Brain microvascular endothelial cell (primary cell): ENCODE measurements at places on chromosomes 3 and 15.

DNA sequence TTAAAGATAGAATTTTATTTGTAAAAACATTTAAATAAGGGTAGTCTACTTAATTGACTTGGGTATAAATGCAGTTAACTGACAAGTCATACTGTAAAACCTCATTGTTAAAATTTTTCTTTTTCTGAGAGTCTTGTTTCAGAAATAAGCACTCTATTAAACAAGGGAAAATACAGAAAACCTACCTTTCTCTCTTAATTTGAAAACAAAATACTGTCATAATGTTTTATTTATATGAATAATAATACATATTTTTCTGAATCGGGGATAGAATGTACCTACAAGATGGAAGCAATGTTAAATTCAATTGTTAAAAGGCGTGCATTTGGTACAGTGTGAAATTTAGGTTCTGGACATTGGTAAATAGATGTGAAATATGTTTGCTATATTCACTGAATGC lies 17.8 kb downstream of the ZIC1 start:
- DNase-seq, result no peak

- DNase-seq, result no peak
These were observed at the start of gene PLXNB1 for GRCh38 chr3:48429960-48430707. TSS of gene PLXNB1 (minus strand) at chr3:48430086. CDS start at chr3:48424611, 5,475 bp downstream.

- peak; percentile 89 for DNase-seq
These were observed 72.3 kb downstream of the CD200R1L start for GRCh38 chr3:112774293-112774926.

GRCh38 chr3:124837065-124837464 lies 50.1 kb downstream of the ITGB5 start:
- DNase-seq, result no peak

DNA sequence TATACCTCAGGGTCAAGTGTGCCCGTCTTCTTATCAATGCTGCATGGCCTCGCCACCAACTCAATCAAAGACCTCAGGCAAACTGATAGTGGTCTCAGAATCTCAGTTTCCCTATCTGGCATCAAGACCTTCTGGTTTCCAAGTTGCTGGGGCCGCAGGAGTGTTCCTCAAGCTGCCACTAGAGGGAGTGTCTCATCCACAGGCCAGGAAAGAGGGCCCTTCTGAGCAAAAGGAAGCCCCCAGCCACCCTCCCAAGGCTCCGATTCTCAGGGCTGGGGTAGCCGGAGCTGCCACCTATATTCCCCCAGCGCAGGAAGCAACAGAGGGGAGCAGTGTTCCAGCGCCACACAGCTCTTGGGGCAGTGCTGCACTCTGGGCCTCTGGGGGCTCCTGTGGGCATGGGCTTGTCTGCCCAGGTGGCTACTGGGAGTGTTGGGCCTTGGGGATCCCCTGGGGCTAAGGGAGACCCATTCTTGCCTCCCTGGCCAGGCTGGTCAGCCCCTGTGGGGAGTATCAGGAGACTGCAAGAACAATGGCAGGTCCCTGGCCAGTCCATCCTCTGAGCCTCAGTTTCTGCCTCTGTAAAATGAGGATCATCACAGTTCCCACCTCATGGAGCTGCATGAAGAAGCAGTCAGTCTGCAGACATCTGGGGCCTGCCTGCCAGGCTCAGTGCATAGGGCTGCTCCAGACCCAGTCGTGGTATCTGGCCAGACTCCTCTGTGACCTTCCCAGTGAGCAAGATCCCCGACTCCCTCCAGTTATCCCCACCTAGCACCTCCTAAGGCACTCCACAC lies 23.4 kb upstream of the SEC13 start:
- no peak for DNase-seq

DNA sequence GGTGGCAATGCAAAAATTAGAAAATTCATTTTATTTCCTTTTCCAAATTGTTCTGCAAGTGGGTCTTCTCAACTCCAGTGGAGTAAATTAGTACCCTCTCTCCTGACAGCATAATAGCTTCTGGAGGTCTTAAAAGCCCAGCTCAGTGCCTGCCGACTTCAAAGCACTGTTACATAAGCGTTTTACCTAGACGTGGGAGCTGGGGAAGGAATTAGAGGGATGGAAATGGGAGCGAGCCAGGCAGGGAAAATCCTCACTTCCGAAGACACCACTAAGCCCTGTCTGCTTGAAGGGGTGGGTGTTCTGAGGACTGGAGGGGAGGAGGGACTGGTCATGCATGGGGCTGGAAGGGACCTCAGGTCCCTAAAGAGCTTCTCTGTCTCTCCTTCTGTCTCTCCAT lies 77.2 kb upstream of the SLC6A1 start:
- no peak for DNase-seq

DNA sequence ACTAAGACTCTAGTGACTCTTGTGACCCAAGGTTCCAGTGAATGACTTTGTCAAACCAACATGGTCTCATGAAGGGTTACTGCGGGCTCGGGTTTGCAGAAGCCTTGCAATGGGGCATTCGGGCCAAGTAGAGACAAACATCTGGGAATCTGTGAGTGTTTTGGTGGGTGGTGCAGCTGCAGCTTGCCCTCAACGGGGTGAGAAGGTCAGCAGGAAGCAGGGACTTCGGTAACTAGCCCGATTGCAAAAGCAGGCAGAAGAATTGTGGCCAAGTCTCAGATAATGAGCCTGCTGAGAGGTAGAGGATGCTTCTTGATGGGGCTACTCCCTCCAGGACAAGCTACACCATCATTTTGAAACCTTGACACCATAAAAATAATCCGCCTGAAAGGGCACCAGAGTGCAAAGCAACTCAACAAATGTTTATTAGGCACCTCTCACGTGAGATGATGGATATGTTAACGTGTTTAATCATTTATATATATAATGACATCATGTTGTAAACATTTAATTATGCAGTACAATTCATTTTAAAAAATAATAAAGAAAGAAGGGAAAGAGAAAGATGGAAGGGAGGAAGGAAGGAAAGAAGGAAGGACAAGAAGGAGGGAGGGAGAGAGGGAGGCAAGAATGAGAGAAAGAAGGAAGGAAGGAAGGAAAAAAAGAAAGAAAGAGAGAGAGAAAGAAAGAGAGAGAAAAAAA lies 263.9 kb upstream of the IGF1R start:
- no peak for DNase-seq

DNA sequence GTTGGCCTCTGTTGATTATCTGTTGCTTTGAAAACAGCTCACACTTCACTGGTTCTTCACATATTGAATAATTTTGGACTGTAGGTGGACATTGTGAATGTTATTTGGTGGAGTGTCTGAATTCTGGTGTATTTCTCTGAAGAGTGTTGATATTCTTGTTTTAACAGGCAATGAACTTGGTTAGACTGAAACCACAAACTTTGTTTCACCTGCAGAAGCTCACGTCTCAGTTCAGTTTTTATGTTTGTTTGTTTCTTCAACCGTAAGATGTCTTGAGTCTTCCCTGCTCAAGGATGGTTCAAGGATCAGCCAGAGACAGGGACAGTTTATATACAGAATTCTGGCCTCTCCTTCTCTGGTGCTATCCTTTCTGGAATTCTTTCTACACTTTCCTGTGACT lies 43.6 kb downstream of the C3orf20 start:
- no peak for DNase-seq

- DNase-seq, result peak; percentile 38
These were observed 63.6 kb downstream of the CLDN1 start for GRCh38 chr3:190258634-190259033.

DNA sequence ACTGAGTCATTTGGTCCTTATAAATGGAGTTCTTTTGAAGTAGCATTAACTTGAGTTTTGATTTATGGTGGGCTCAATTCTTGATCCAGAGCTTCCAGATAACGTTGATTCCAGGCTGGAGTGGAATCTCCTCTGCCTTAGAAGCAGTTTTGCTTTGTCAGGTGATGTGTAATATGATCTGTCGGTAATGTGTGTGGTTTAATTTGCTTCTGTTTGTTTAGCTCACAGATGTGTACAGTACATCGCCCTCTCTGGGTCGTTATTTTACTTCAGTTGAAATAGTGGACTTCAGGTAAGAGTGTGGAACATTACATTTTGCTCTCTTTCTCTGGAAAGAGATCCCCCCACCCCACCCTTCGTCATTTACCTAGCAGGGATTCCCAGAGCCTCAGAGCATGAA lies 23.1 kb downstream of the C3orf52 start:
- DNase-seq, result no peak

- DNase-seq, result no peak
These were observed 51.0 kb upstream of the PLXND1 start for GRCh38 chr3:129657261-129658046.

DNA sequence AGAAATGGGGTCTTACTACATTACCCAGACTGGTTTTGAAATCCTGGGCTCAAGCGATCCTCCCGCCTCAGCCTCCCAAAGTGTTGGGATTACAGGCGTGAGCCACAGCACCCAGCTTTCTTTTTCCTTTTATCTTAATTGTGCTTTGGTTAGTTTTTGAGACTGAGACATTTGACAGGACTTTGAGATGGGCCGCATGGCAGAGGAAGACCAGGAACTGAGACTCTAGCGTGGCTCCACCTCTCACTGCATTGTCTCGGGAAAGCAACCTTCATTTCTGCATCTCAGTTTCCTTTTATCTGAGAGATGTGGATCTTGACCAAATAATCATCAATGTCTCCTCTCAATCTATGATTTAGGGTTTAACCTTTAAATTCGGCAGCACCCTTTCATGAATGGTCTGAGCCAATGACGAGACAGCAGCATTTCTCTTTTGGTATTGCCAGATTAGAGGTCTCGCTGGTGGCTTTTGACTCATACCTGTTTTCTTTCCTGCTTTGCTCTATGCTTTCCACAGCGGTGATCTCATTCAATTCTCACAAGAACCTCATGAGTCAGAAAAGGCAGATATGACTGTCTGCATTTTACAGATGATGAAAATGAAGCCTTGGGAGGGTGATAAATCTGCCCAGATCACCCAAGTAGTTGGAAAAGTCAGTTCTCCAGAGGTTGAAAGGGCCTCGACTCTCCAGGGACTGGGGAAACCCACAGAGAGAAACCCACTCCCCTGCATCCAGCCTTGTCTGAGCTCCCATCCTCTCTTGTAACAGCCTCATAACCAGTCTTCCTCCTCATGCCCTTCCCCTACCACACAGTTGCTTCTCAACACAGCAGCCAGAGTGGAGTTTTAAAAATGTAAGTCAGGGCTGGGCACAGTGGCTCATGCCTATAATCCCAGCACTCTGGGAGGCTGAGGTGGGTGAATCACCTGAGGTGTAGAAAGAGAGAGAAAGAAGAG lies 84.8 kb upstream of the FOXB1 start:
- peak; percentile 82 for DNase-seq

DNA sequence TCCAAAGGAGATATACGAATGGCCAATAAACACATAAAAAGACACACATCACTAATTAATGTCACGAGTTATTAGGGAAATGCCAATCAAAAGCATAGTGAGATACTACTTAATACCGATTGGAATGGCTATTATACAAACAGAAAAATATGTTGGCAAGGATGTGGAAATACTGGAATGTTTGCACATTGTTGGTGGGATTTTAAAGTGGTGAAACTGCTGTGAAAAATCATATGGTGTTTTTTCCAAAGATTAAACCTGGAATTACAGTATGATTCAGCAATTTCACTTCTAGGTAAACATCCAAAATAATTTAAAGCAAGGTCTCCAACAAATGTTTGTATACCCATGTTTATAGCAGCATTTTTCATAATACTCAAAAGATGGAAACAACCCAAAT lies 765.5 kb downstream of the VGLL3 start:
- DNase-seq, result no peak

DNA sequence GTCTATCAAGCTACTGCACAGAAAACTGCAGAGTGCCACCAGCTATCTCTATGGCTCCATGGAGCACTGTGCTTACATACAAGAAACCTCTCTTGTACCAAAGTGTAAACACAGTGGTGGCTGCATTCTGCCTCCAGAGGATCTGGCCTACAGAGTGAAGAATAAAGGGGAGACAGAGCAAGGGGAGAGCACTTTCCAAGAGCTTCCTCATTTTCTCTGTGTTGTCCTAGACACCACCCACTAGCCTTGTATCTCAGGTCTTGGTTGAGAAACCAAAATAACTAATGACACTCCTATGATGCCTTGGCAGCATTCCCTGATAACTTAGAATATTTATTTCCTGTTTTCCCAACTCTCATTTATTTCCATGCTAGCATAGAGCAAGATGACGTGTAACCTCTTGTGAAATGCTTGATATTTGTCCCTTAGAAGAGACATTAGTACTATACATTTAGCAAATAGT lies 56.9 kb upstream of the PHLDB2 start:
- DNase-seq, result peak; percentile 84

DNA sequence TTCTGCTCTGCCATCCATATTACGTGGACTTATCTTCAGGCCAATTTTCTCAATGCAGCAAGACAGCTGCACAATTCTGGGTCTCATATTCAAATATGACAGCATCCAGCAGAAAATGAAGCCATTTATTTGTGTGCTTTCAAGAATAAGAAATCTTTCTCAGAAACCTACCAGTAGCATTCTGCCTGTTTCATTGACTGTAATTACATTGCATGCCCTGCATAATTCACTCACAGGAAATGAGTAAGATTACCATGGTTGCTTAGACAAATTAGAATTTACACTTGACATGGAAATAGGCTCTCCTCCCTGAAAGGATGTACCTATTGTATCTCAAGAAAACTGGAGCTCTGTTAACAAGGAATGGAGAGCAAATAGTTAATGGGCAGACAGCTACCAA lies 346.6 kb upstream of the DCBLD2 start:
- DNase-seq, result no peak

DNA sequence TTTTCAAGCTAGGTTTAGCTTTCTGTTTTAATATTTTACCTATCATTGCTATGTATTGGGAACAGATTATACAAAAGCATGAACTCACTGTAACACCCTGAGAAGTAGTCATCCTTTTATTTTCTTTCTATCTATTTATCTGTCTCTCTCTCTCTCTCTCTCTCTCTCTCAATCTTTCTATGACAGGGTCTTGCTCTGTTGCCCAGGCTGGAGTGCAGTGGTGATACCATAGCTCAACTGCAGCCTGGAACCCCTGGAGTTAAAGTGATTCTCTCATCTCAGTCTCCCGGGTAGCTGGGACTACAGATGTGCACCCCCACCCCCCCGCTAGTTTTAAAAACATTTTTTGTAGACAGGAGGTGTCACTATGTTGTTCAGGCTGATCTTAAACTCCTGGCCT lies 28.9 kb downstream of the PRTG start:
- no peak for DNase-seq

DNA sequence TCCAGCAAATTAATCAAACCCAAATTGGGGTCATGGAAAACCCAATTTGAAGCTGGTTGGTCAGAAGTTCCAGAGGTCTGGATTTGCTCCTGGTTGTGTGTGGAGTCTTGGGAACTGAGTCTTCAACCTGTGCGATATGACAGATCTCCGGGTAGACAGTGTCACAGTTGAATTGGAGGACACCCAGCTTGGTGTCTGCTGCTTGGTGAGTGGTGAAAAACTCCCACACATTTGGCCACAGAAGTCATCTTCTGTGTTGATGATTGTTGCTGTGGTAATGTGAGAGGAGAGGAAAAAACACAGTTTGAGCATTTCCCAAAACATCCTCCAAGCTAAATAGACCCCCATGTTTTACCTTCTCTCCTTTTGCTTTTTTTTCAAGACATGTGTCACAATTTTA lies 218.1 kb downstream of the TP63 start:
- DNase-seq, result peak; percentile 18

DNA sequence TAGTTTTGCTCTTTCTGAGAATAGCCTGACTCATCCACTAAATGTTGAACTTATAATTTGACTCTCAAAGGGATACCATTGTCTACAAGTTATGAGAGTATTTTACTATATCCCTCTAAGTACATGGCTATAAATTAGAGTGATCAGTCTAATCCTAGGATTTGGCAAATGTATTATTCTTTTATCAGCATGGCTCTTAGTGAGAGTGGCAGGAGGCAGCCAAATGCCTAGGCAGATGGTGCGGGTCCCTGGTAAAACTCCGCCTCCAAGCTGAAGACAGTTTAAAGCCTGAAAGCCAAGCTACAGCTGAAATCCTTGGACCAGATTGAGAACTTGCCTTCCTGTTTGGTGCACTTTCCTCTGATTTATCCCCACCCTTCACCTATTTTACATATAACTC lies 631.8 kb downstream of the SQOR start:
- DNase-seq, result no peak
